ENCODE measurements at places on chromosomes 4 and X.

DNA sequence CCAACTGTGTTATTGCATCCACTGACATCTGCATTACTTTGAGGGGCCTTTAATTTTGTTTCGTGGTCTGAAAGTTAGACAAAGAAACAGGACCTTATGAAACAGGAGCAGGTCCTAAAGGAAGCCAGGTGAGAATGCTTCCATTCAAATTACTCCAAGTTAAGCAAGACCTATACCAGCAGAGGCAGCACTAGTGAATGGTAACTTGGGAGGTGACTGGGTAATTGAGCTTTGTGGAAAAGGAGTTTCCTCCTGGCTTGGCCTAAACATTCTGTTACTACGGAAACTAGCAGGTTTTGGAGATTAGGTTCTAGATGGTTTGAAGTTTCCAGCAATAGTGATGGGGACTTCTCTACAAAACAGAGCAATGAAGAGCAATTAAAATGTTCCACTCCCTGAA lies 173.5 kb downstream of the NKX6-1 start:
- no peak for DNase-seq

DNA sequence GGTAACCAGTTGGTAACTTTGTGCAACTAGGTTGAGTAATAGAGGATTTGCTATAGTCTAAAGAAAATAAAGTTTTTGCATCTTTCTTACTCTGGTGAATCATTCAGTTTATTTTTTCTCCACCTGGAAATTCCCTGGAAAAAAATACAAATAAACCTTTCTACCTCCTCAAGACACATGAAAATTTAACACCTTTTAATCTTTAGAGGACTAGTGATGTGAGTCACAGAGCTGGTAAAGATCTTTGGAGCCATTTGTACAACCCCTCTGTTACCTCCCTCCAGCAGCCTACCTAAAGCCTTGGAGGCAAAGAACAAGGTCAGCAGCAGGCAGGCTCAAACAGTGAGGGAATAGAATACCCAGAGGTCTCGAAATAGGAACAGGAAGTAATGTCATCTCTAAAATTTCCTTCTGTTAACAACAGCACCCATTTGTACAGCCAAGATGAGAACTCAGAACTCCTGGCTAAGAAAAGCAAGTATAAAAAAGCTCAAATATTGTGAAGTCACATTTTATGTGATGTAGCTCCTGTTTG lies 10.2 kb upstream of the MAOB start:
- DNase-seq: no peak

DNA sequence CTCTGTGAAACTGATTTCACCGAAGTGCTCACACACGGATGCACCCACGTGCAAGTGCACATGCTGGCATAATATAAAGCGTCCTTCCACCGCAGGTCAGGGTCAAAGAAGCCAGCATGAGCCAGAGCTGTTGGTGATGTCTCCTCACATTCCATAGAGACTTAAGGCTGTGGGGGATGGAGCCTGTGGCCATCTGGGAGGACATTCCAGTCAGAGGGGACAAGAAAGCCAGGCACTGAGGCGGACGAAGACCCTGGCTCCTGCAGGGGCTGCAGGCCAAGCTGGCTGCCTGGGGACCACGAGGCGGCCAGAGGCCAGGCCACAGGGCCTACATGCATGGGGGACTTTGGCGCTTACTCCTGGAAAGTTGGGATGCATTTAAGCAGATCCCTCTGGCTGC lies 7.7 kb downstream of the RNF212 start:
- no peak for DNase-seq

DNA sequence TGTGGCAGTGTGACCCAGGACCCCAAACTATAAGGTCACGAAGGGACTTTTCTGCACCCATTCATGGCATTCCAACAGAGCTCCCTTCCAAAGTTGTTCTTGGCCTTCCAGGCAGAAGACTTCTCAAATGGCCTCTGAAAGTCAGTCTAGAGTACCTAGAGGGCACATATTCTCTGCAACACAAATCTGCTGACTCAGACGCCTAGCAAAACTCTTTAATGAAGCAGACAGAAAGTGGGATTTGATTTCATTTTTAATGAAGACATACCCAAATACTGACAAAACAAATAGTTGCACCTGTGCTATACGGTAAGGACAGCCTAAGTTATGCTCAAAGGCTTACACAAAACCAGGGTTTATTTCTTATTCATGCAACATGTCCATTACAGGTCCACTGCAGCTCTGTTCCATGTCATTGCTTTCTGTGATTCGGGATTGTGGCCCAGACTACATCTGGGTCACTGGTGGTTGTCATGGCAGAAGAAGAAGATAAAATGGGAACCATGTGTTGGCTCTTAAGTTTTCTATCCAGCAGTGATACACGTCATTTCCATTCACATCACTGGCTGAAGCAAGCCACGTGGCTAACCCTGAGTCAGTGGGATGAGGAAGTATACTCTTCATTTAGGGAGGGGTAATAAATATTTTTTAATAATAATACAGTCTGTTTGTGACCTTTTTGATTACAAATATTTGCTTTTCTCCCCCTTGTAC lies 57.7 kb downstream of the NAT8L start:
- no peak for DNase-seq

DNA sequence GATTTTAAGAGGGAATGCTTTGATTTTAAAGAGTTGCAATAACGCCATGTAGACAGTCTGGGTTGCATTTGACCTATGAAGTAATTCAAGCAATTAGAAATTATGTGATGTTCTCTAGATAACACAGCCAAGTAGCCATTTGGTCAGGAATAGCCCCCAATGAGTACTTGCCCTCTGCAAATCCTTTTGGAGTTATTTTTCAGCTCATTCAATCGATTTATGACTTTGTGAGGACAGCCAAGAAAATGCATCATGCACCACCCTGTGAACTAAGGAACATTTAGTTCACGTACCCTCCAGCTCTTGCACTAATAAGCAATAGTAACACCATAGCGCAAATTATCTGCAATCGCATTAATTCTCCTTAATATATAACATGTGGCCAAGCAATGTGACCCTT lies 552.6 kb upstream of the INTU start:
- no peak for DNase-seq

- DNase-seq: no peak
Measured at GRCh38 chr4:188960411-188961093, 821.3 kb downstream of the TRIML1 start.

GRCh38 chrX:124226129-124226528 lies 106.3 kb upstream of the TEX13D start:
- DNase-seq: peak; percentile 21

DNA sequence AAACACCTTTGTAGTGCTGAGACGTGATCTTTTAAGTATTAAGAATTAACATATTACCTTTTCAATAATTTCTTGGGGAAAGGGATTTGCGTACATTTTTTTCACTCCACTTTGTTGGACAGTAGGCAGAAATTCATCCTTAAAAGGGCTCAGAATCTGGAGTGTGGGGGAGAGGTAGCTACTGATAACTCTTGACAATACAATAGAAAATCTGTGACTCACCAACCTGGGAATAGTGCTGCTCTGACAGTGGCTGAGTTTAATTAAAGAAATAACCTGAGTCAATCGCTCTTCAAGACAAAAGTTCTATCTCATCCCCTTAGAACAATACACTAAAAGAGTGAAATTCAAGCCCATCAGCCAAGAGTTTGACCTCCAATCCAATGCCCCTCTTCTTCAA lies 60.2 kb downstream of the SLC9A7 start:
- no peak for DNase-seq

DNA sequence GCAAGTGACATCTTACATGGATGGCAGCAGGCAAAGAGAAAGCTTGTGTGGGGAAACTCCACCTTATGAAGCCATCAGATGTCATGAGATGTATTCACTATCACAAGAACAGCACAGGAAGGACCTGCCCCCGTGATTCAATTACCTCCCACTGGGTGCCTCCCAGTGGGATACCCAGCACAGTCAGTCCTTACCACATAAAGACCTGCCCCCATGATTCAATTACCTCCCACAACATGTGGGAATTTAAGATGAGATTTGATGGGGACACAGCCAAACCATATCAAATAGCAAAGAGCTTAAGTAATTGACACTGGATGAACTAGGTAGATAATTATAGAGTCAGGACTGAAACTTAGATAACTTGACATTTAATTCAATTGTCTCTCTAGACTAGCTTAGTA lies 85.6 kb downstream of the SLIT2 start:
- no peak for DNase-seq

- no peak for DNase-seq
Measured at GRCh38 chr4:143021384-143021783, 163.3 kb upstream of the USP38 start.

DNA sequence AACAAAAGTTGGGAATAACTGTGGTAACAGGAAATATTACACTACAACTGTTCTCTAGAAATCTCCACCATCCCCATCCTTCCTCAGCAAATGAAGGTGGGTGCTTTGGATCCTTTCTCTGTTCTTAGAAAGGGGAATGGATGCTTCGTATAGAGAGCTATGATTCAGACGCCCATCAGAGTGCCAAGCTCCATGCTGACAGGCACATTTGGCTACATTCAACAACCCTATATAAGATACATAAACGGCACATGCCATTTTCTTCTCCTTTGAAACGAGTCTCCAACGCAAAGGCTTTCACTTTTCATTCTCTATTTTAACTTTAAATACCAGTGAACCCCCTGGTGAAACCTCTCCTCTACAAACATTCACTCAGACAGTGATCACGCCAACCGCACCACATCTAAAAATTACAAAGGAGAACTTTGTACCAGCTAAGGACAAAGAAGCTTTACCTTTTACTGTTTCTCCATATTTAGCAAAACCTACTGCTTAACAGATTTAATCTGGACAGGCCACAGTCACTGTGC lies 172.5 kb downstream of the TSPAN5 start:
- DNase-seq: no peak

- DNase-seq: no peak
Measured at GRCh38 chrX:10009741-10010140, 42.6 kb downstream of the CLDN34 start.

DNA sequence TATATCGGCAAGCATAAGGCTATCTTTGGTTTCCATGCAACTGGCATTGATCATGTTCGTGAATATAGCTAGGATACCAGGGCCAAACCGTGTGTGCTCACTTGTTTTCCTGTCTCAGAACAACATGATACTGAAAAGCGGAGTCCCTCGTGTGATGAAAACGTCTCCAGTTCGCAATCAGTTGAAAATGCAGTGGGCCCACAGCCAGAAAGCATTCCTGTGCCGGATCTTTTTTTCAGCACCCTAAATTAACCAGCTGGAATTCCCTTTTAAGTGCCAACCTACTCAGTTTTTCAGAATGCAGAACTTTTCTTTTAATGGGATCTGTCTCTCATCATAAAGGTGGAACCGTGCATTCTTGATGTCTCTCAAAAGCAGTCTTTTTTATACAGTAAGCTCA lies 130.8 kb upstream of the FRG1 start:
- no peak for DNase-seq

GRCh38 chr4:123505095-123506010 lies 108.8 kb downstream of the SPRY1 start:
- no peak for DNase-seq

GRCh38 chrX:11137543-11138139 lies 26.5 kb downstream of the HCCS start:
- no peak for DNase-seq

GRCh38 chr4:153573881-153574802 lies 108.0 kb downstream of the TMEM131L start:
- DNase-seq: peak; percentile 3

DNA sequence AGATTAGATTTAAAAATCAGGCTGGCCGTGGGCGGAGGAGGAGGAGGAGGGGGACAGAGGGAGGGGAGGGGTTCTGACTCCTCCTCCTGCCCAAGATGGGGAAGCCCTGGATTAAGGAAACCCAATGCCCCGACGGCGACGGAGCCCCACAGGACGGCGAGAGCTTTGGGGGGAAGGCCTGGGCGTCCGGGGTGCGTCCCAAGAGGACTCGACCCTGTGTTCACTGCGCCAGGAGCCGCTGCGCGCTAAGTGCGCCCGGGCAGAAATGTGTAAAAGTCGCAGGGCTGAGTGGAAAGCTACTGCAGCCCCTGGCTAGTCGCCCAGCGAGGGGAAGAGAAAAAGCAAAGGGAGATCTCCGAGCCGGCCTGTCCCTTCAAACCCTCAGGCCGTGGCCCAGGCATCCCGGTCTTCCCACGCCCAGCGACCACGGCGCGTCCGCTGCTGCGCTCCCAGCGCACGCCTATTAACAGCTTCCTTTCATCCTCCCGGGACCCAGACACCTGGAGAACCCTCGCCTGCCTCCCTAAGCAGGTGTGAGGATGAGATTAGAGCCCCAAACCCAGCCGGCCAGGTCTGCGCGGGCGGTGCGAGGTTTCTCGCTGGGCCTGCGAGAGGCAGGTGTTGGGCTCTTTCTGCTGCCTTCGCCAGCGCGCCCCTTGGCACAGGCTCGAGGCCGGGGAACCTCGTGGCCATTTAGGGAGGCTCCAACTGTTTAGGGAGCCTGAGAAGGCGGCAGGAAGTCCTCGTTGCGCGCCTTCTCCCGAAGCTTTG lies 1.4 kb upstream of the RPS6KA3 start:
- no peak for DNase-seq

DNA sequence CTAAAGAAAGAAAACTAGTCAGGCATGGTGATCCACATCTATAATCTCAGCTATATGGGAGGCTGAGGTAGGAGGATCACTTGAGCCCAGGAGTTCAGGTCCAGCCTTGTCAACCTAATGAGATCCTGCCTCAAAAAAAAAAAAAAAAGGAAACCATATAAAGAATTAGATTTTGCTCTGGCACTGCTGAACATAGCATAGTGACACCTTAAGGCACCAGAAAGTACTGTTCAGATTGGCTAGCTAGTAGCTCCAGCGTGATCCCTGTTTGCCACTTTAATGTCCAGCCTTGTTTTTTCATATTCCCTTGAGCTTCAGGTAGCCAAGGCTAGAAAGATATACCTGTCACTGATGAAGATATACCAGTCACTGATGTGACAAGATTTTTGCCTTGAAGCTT lies 34.1 kb downstream of the EXOC1 start:
- DNase-seq: no peak

- DNase-seq: no peak
Measured at GRCh38 chr4:41413670-41414411, 124.1 kb upstream of the LIMCH1 start.

- DNase-seq: no peak
Measured at GRCh38 chr4:108560616-108561015, 59.8 kb upstream of the RPL34 start.

DNA sequence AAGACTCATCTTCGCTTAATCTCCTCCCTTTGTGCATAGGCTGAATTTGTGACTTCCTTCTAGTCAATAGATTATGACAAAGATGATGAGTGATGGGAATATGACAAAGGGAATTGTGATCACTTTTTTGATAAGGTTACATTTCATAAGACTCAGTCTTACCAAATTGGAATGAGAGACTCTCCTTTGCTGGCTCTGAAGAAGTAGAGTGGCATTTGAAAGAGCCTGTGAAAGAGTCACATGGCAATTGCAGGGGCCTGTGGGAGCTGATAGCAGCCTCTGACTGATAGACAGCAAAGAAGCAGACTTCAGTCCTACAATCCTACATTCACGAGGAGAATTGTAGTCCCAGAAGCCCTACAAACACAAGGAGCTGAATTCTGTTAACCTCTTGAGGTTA lies 44.9 kb upstream of the ADAMTS3 start:
- no peak for DNase-seq

DNA sequence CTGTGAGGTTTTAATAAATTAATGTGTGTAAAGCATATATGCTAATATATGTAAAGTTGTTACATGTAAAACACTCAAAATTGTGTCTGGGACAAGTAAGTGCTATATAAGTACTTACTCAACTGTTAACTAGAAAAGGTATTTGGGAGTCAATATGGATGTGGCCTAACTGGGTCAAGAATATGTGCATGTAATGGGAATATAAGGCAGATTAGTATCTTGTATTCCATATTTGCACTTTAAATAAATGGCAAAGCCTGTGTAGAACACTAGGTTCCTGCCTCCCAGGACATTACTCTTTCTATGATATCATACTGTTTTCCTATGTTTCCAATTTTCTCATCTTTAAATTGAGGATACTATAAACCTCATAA lies 270.6 kb downstream of the FBXO8 start:
- no peak for DNase-seq

Measured in NK-92 treated with Interleukin-12 subunit alpha and Interleukin-12 subunit beta, amount 100 ng/mL, for 24 hours (cell line).